Mesothelial cell of epicardium (in vitro differentiated cells): ENCODE measurements at places on chromosomes 11 and 22. TPM values are rescaled to one million over a fixed set of nuclear protein-coding genes. Genes with fewer than 3 reads are reported as not detected.

The USP47 gene
- 65.2 to 69.0 TPM (median 68.1 TPM) in 3 replicates for total RNA-seq

The SCGB2A2 gene
- total RNA-seq = not detected in 3 replicates

The KDELR3 gene
- total RNA-seq = 14.5 to 15.6 TPM (median 14.6 TPM) in 3 replicates

The ART5 gene
- 4.5 to 6.1 TPM (median 4.9 TPM) in 3 replicates for total RNA-seq

The OR52H1 gene
- total RNA-seq = 0.73 to 1.6 TPM (median 1.3 TPM) in 3 replicates

The SLC5A4 gene
- total RNA-seq = not detected in 3 replicates

The SERPING1 gene
- total RNA-seq = 136 to 154 TPM (median 146 TPM) in 3 replicates

The SLC6A5 gene
- not detected in 3 replicates for total RNA-seq

The TUBA8 gene
- 2.4 to 2.9 TPM (median 2.5 TPM) in 3 replicates for total RNA-seq

The ACRV1 gene
- 0.25 TPM in 1 of 3 replicates, not detected in the others for total RNA-seq

The SYT8 gene
- 1.2 to 2.1 TPM (median 1.9 TPM) in 3 replicates for total RNA-seq

The RBMXL2 gene
- total RNA-seq = 0.16 to 0.22 TPM (median 0.16 TPM) in 3 replicates

The CATSPERZ gene
- total RNA-seq = 0.47 TPM in 1 of 3 replicates, not detected in the others

The OR8G5 gene
- total RNA-seq = not detected in 3 replicates

The IGSF22 gene
- total RNA-seq = 0.24 to 0.47 TPM (median 0.45 TPM) in 3 replicates

The MRGPRE gene
- total RNA-seq = not detected in 3 replicates

The SLC25A45 gene
- total RNA-seq = 3.9 to 4.7 TPM (median 4.7 TPM) in 3 replicates

The PNPLA5 gene
- not detected in 3 replicates for total RNA-seq

The OR5AP2 gene
- total RNA-seq = not detected in 3 replicates

The NXPE4 gene
- total RNA-seq = not detected in 3 replicates

The GLYATL2 gene
- total RNA-seq = not detected in 3 replicates

The CARNS1 gene
- 19.5 to 24.6 TPM (median 21.1 TPM) in 3 replicates for total RNA-seq

The RAB3IL1 gene
- total RNA-seq = 10.6 to 12.0 TPM (median 11.9 TPM) in 3 replicates

The PLAAT5 gene
- 1.9 to 2.2 TPM (median 1.9 TPM) in 3 replicates for total RNA-seq

The APLNR gene
- total RNA-seq = 3.1 to 3.4 TPM (median 3.1 TPM) in 3 replicates

The OR52I1 gene
- total RNA-seq = not detected in 3 replicates

The SF1 gene
- 529 to 536 TPM (median 533 TPM) in 3 replicates for total RNA-seq

The PHETA2 gene
- 7.8 to 8.3 TPM (median 8.1 TPM) in 3 replicates for total RNA-seq

The LMNTD2 gene
- total RNA-seq = 16.5 to 17.4 TPM (median 16.6 TPM) in 3 replicates

The LRRC10B gene
- total RNA-seq = 0.09 to 0.16 TPM (median 0.11 TPM) in 3 replicates

The C11orf87 gene
- total RNA-seq = 0.80 to 0.88 TPM (median 0.86 TPM) in 3 replicates

The CECR2 gene
- 14.1 to 15.1 TPM (median 15.0 TPM) in 3 replicates for total RNA-seq

The TBRG1 gene
- 30.9 to 37.3 TPM (median 35.2 TPM) in 3 replicates for total RNA-seq

The SNX32 gene
- 6.8 to 10.7 TPM (median 7.5 TPM) in 3 replicates for total RNA-seq

The CD151 gene
- 125 to 142 TPM (median 140 TPM) in 3 replicates for total RNA-seq

The ZFPL1 gene
- total RNA-seq = 43.4 to 46.2 TPM (median 45.7 TPM) in 3 replicates

The TRIM3 gene
- total RNA-seq = 25.9 to 30.3 TPM (median 26.5 TPM) in 3 replicates

The HTR3A gene
- total RNA-seq = not detected in 3 replicates

The OR8A1 gene
- not detected in 3 replicates for total RNA-seq

The ZNF195 gene
- total RNA-seq = 59.5 to 65.1 TPM (median 60.0 TPM) in 3 replicates

The OR8D4 gene
- 0.07 to 0.20 TPM (median 0.11 TPM) in 3 replicates for total RNA-seq

The CASTOR1 gene
- 10.9 to 13.5 TPM (median 13.5 TPM) in 3 replicates for total RNA-seq

The CDCA5 gene
- total RNA-seq = 16.4 to 17.0 TPM (median 16.5 TPM) in 3 replicates

The FOLR1 gene
- total RNA-seq = 0.44 to 1.0 TPM (median 0.47 TPM) in 3 replicates

The POU2F3 gene
- total RNA-seq = 0.55 to 0.98 TPM (median 0.86 TPM) in 3 replicates

The SCGB1D2 gene
- not detected in 3 replicates for total RNA-seq

The TRIM66 gene
- total RNA-seq = 8.3 to 10.1 TPM (median 8.7 TPM) in 3 replicates

The CCDC87 gene
- total RNA-seq = 0.25 to 0.42 TPM (median 0.41 TPM) in 3 replicates

The APLP2 gene
- 234 to 240 TPM (median 239 TPM) in 3 replicates for total RNA-seq

The EFCAB6 gene
- total RNA-seq = 1.6 to 2.6 TPM (median 2.6 TPM) in 3 replicates

The TBX1 gene
- 0.34 to 0.45 TPM in 2 of 3 replicates, not detected in the other for total RNA-seq

The LYVE1 gene
- 0.13 to 0.25 TPM (median 0.18 TPM) in 3 replicates for total RNA-seq
